CD4-positive, alpha-beta T cell treated with Interleukin-15 for 1 hour (primary cell): ENCODE measurements at places on chromosomes 3 and 15.

GRCh38 chr15:65996901-65997300 is 127.6 kb downstream of the RAB11A start:
- no peak for DNase-seq

GRCh38 chr3:81443958-81444357 is 317.5 kb downstream of the GBE1 start:
- DNase-seq: no peak

DNA sequence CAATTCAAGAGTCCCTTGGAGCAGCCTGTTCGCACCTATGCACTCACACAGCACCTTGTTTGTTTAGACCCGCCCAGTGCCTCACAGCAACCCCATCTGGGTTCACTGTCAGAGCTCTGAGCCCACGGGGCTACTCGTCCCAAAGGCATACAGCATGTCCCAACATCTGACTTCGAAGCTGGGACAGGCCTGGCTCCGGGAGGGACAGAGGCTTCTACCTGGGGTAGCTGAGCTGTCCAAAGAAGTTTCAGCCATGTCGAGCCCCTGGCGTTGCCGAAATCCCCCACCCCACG is 28.6 kb upstream of the CYP11A1 start:
- DNase-seq: no peak

- DNase-seq: no peak
Measured at GRCh38 chr3:134404366-134404885, 30.2 kb upstream of the AMOTL2 start.

GRCh38 chr3:42853056-42853455 is 22.6 kb downstream of the CYP8B1 start:
- DNase-seq: no peak

- DNase-seq: no peak
Measured at GRCh38 chr3:131546441-131546840, 43.7 kb upstream of the MRPL3 start.

DNA sequence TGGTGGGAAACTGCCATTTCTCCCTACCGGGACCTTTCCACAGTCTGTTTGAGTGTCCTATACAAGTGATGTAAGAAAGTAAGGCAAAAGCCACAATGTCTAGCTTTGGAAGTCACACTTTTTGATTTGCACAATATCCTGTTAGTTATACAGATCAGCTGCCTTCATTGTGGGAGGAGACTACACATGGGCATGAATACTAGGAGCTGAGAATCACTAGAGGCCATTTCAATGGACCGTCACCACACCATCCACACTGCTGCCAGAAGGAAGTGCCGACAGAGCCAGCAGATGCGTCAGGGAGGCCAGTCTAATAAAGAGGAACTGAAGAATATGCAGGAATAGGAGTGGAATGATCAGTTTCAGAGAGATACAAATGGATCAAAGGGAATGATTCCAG is 65.8 kb downstream of the SCN11A start:
- DNase-seq: no peak

DNA sequence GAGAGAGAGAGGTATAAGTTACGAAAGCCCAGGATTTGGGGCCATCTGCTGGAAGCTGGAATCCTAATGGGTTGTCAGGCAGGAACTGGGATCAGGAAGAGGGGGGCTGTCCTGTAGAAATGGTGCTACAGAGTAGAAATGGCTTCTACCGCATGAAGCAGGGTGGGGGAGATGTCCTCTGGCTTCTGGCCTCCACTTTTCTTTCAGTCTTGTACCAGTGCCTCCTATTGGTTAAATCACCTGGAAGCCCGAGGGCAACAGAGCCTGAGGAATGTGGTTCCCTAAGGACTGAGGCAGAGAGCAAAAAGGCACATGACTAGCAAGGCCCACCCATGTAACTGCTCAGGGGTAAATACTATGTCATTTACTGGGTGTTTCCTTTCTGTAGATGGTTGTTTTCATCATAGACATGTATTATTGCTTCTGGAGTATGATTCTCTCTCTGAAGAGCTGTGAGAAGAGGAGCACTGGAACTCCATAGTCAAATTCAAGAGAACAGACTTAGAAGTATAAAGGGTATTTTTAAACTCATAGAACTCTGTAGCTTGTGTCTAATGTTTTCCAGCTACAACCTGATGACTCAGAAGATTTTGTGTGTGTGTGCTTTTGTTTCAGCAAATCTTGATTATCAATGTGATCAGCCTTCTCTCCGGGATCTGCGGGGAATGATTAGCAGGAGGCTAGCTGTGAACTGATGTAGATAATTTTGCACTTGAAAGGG is 20.2 kb upstream of the MITF start:
- no peak for DNase-seq

- no peak for DNase-seq
Measured at GRCh38 chr3:126854666-126855065, 128.2 kb upstream of the PLXNA1 start.

DNA sequence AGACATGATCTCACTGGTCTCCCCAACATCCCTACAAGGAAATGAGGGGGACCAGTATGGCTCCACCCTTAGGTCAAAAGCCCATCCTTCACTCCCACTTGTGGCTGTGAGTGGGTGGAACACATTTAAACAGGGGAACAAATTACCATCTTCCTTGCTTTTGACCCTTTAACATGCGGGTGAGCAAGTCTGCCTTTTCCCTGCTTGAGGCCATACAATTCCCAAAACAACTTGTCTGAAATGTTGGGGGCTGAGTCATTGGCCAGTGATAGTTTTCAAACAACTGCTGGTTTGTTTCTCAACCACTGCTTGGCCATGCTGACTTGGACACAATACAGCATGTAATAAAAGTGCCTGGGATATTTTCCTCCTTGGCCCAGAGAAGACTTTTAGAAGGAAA is 39.6 kb downstream of the COL8A1 start:
- DNase-seq: no peak
